ENCODE measurements at places on chromosomes 1 and 21. TPM values are rescaled to one million over a fixed set of nuclear protein-coding genes. Genes with fewer than 3 reads are reported as not detected.

DNA sequence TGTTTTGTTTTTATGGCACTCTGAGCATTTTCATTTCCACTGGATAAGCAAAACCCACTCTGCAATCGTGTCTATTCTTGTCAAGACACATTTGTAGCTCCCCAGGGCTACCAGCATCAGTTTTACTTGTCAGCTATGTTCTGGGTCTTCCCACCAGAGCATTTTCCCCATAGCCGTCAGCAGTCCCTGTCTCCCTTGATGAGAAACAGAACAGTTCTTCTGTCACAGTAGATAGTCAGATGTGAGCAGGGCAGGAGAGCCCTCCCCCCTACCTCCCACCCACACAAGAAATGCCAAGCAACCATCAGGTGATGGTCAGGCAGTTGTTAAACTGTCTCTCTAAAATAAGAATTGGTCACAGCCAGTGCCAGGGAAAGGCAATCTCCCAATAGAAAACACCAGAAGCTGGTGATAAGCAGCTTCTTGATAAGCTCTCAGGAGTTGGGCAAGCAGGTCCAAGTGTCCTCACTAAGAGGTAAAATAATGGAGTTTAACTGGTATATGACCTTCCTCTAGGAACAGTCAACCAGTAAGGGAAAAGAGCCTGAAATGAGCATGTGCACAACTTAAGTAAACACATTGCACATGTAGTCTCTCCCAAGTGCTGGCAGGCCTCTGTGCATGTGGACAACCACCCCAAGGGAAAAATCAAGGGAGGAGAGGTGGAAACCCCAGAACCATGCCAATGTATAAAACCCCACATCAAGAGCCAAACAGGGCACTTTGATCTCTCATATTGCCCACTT lies 208.2 kb downstream of the S1PR1 start:
- DNase-seq: no peak

The KLHL12 gene
- 38.4 TPM for total RNA-seq

- DNase-seq: peak; percentile 97
Observed at GRCh38 chr21:32520875-32521735, 64.2 kb downstream of the TCP10L start.

The TFF1 gene
- total RNA-seq: not detected

The SH2D2A gene
- 0.28 TPM for total RNA-seq

Measured in IMR-90 (cell line).